Calu3 (cell line): ENCODE measurements at places on chromosomes 11 and 22.

GRCh38 chr11:73495731-73496130 lies 102.2 kb downstream of the FAM168A start:
- H3K27ac ChIP-seq = no peak overlapping the region
- H3K36me3 ChIP-seq = no peaks in the 10 kb centered on the region
- H3K4me1 ChIP-seq = peaks cover 11% of the 10 kb centered on the region
- no peaks in the 10 kb centered on the region for H3K27me3 ChIP-seq

- no peak for DNase-seq
- H3K4me3 ChIP-seq = no peak overlapping the region
- no peak overlapping the region for H3K27ac ChIP-seq
- H3K36me3 ChIP-seq = peaks cover 80% of the 10 kb centered on the region
Observed at GRCh38 chr22:36360011-36360410, 27.8 kb downstream of the MYH9 start.

GRCh38 chr11:45444796-45445195 lies 158.7 kb upstream of the SYT13 start:
- no peaks in the 10 kb centered on the region for H3K36me3 ChIP-seq
- H3K27ac ChIP-seq = no peak overlapping the region
- H3K4me1 ChIP-seq = no peaks in the 10 kb centered on the region
- DNase-seq = peak; percentile 38

DNA sequence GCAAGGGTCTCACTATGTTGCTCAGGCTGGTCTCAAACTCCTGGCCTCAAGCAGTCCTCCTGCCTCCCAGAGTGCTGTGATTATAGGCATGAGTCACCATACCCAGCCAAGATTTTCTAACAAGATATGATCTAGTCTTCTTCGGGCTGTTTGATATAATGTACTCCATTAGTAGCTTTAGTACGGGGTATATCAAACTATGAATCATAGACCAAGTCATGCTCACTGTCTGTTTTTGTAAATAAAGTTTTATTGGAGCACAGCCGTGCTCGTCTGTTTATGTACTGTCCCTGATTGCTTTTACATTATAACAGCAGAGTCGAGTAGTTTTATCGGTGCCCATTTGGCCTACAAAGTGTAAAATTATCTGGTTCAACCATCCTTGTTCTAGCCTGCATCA lies 43.9 kb upstream of the GRIK4 start:
- no peaks in the 10 kb centered on the region for H3K4me1 ChIP-seq
- no peak overlapping the region for H3K27ac ChIP-seq
- peaks cover 6% of the 10 kb centered on the region for H3K36me3 ChIP-seq
- H3K27me3 ChIP-seq = no peaks in the 10 kb centered on the region
- no peak for DNase-seq

DNA sequence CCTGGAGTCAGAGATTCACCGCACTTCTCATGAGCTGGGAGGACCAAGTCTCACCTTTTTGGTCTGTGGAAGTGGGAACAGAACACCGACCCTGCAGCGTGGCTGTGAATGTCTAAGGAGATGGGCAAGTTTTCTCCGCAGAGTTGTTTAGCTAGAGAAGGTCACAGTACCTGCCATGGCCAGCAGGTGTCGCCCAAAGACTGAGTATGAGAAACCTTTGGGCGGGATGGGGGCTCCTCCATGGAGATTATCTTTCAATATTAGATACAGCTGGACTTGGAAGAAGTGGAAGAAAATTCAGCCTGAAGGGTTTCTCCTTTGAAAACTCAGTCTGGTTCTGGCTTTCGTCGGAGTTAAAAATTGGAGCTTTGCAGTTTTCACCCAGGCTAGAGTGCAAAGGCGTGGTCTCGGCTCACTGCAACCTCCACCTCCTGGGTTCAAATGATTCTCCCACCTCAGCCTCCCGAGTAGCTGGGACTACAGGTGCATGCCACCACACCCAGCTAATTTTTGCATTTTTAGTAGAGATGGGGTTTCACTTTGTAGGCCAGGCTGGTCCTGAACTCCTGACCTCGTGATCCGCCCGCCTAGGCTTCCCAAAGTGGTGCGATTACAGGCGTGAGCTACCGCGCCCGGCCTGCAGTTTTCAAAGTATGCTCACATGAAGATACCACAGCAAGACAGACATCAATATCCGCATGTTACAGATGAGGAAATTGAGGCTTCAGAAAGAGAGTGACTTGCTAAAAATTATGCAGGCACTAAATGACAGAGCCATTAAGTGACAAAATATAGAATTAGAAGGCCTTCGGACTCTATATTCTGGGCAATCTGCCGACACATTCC lies 10.7 kb upstream of the DSCAML1 start:
- H3K4me1 ChIP-seq = peaks cover 23% of the 10 kb centered on the region
- H3K27ac ChIP-seq = no peak overlapping the region
- DNase-seq = peak; percentile 70
- H3K4me3 ChIP-seq = no peak overlapping the region
